ENCODE measurements at places on chromosomes 7 and 10.

DNA sequence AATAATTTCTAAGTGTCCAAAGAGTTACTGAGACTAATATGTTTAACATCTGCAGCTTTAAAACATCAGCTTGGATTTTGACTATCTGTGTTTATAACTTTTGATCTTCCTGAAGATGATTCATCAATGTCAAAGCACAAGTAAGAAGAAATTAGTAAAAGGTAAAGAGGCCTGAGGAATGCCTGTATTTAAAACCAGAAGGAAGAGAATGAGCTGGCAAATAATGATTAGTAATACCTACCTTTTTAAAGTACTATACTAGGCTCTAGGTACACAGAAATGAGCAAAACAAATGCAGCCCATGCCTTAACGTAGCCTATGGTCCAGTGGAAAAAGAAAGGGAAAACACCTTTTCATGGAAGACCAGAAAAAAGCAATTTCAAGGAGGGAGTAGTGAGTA is 158.0 kb downstream of the KCND2 start:
- no peak for DNase-seq

DNA sequence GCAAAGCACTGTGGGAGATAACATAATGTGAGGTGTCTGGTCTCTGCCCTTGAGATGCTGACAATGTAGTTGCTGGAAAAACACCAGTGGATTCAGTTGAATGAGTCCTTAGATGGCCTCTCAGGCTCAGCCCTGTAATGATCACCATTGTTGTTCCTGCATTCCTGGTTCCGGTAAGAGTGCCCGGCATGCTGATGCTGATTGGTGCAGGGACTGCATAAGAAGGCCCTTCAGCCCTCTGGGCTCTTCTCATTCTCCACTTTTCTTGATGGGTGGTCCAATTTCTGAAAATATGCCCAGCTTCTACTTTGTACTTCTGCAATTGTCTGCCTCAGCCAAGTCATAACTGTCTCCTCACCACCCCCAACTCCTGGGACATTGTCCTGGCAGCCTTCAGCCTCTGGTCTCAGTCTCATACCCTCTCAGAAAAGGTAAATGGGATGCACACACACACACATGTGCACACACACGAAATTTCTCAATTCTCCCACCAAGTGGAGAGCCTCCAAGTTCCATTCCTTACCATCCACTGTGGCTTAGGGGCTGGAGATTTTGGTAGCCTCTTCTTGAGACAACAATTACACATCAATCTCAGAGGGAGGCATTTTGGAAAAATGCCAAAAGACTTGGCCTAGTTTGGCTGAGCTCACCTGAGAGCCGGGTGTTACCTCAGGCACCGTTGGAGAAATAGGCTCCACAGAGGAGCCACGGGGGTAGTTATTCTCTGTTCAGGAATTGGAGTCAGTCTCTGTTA is 314.9 kb downstream of the RPS24 start:
- no peak for DNase-seq

DNA sequence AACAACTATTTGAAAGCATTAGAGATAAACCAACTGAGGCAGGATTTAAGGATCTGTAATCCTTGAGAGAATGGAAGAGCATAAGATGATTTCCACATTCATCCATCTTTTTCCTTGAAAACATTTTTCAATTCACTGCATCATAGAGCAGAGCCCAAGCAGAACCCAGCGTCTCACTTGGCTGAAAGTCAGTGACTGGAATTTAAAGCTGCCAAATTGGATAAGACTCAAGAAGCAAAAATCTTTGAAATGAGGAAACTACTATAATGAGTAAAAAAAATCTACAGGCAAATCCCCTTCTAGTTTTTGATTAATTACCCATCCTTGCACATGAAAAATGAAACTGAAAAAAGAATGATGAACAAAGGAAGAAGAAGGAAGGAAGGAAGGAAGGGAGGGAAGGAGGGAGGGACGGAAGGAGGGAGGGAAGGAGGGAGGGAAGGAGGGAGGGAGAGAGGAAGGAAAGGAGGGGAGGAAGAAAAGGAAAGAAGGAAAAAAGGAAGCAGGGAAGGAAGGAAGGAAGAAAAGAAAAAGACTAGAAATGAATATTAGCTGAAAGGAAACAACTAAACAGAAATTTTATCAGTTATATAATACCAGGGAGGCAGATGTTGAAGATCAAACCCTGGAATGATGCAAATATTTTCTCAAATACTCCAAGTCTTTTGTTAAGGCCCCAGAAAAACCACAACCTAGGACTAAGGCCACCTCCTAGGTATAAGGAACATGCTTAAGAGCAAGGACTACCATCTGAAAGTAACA is 336.3 kb upstream of the MAGI2 start:
- no peak for DNase-seq

- no peak for DNase-seq
Measured at GRCh38 chr10:59908808-59909143, 2.4 kb upstream of the CCDC6 start.

GRCh38 chr7:10696064-10696463 is 277.6 kb upstream of the PHF14 start:
- DNase-seq = no peak

DNA sequence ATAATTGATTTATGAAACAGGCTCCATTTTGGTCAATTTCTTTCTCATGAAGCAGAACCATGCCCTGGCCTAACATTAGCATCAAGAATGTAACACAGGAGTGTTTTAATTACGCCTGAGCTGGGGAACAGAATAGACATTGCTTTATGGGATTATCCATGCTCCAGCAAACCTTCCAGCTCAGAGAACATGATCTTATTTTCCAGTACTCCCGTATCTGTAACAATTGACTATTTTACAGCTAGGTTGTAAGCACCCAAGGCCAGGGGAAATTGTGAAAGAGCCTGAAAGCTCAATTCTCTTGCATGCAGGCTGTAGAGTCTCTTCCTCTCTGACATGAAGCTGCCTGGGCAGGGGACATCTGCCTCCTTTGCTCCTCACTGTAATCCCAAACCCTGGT is 30.8 kb upstream of the CRYGN start:
- no peak for DNase-seq

DNA sequence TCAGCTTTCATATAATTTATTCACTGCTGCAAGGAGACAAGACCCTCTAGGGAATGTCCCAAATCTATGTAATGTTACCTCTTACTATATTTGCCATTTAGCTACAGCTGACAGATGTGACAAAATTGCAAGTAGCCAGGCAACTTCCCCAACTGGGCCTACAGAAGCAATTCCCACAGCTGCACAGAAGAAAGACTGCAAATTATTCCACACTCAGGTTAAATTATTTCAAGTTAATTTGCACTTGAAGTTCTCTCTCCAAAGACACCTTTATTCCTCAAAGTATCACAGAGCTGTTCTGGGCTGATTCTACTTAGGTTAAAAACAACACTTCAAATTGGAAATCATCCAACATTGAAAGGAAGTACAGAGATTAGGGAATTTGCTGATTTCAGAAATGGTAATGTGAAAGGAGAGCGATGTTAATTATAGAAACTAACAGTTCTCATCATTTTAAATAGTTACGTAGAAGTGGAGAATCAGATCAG is 133.6 kb downstream of the THSD7A start:
- DNase-seq = no peak

DNA sequence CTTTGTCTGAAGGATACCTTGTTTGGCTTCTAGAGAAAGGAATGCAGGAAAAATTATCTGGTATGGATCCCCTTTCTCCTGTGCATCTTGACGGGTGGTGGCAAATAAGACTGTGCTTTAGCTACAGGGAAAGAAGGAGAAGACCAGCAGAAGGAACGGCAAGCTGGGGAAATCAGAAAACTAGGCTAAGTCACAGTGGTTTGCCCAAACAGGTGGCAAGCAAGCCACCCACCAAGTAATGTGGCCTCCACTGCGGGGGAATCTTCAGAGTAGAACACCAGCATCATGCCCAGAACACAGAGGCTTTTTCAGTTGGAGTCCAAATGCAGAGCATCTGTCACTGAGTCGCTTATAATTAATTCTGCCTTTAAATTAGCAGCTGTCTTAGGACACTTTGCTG is 282.8 kb downstream of the PHF14 start:
- DNase-seq = no peak

GRCh38 chr10:5616836-5617235 is 49.6 kb downstream of the ASB13 start:
- DNase-seq = no peak

DNA sequence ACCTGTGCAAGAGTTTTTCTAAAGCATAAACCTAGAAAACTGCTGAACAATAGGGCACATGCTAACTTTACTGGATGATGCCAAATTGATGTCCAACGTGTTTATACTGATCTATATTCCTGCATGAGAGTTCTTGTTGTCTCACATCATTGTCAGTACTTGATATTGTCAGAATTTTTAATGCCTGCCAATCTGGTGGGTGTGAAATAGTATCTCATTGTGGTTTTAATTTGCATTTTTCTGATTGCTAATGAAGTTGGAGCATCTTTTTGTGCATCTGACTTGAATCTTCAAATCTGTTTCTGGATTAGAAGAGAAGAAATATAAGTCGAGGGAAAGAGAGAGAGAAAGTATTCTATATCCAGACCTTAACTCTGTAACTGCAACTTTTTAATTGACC is 309.8 kb upstream of the KIAA1217 start:
- no peak for DNase-seq

GRCh38 chr10:109698086-109698485 is 225.2 kb downstream of the XPNPEP1 start:
- no peak for DNase-seq

DNA sequence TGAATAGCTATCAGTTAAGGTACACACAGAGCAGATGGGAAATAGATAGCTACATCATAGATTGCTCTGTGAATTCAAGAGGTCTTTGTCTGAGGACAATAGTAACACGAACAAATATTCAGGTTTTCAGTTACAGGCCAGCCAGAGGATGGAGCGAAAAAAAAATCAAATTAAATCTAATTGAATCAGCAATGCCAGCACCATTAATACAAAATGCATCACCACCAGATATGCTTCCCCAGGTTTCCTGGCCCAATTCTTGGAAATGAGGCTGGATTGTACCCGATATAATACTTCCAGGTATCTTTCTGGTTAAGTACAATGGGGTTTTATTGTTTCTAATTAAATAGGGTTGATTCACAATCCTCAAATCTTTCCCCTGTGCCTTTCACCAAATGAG is 975.8 kb upstream of the AUTS2 start:
- DNase-seq = no peak

DNA sequence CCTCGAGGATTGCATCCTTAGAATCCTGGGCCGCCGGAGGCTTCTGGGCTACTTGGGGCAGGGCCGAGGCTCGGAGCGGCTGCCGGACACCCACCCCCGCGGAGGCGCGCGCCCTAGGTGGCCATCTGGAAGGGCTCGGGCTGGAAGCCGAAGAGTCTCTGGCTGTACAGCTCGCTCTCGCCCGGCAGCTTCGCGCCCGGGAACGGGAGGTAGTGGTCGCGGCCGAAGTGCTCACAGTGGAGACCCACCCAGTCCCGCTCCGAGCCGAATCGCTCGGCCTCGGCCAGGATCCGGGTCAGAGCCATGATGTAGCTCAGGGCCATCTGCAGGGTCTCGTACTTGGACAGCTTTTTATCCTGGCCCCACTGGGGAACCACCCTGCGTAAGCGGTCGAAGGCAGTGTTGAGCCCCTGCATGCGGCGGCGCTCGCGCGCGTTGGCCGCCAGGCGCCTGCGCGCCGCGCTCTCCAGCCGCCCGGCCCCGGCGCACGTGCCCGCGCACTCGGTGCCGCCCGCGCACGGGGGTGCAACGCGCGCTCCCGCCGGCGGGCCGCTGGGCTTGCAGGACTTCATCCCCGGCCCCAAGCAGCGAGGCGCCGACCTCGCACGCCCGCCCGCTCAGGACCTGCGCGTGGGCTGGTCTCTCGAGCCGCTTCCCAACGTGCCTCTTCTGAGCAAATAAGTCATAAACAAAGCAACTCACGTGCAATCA is 652 bp downstream of the ATOH7 start:
- DNase-seq = no peak

DNA sequence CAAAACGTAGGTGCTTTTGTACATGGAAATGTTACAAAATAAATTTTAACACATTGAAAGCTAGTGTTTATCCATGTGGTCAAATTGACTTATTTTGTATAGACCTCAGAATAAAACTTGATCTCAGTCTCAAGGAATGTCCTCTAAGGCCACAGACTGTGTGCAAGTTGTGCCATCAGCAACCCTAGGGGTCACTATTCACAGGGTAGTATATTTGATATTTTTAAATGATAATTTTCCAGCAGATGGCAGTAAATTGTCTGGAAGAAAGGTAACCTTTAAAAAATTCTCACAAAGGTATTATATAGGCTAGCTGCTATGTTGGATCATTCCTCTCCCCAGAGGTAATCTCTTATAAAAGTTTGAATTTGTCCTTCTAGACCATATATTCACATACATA is 12.9 kb upstream of the SNX10 start:
- no peak for DNase-seq

GRCh38 chr7:4093035-4093434 is 589.1 kb upstream of the FOXK1 start:
- no peak for DNase-seq

Data from NCI-H187 treated with DMSO at 0.1 percent for 48 hours (cell line).